MCF 10A (cell line): ENCODE measurements at places on chromosomes 2 and 18.

- peak; percentile 59 for DNase-seq
Observed at GRCh38 chr2:222613715-222614331, 42.1 kb downstream of the FARSB start.

DNA sequence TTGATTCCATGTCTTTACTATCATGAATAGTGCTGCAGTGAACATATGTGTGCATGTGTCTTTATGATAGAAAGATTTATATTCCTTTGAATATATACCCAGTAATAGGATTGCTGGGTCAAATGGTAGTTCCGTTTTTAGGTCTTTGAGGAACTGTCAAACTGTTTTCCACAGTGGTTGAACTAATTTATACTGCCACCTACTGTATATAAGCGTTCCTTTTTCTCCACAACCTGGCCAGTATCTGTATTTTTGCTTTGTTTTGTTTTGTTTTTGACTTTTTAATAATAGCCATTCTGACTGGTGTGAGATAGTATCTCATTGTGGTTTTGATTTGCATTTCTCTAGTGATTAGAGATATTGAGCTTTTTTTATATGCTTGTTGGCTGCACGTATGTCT lies 641.6 kb downstream of the SUCLG1 start:
- DNase-seq, result peak; percentile 33

DNA sequence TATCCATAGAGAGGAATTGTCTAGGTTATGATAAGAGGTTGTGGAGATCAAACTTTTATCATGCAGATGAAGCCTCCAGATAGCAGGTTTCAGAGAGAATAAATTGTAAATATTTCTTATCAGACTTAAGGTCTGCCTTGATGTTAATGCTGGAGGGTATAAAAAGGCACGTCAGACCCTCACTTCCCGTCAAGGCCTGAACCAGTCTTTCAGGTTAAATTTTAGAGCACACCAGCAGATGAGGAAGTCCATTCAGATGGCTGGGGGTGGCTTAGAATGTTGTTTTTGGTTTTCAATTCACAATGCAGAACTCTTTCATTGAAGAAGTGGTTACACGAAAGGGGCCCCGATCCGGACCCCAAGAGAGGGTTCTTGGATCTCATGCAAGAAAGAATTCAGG lies 144.4 kb upstream of the FBXO11 start:
- DNase-seq, result no peak

GRCh38 chr2:200966770-200967169 lies 3.3 kb upstream of the ORC2 start:
- peak; percentile 82 for DNase-seq

DNA sequence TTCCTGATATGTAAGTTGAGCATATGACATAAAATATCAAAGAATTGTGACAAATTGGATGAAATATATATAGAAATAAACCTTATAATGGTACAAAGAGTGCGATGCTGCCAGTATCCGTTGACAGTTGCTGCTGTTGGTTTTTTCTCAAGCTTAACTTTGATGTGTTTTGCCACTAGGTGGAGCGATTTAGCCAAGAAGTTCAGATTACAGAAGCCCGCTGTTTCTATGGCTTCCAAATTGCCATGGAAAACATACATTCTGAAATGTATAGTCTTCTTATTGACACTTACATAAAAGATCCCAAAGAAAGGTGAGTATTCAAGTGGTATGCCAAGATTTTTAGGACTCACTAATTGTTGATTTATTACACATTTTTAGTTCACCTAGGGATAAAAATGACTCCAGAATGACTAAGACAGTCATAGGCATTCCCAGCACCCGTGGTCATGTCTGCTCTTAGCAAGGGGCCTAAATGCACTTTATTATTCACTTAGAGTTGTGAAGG lies 2.1 kb downstream of the RRM2 start:
- peak; percentile 81 for DNase-seq

DNA sequence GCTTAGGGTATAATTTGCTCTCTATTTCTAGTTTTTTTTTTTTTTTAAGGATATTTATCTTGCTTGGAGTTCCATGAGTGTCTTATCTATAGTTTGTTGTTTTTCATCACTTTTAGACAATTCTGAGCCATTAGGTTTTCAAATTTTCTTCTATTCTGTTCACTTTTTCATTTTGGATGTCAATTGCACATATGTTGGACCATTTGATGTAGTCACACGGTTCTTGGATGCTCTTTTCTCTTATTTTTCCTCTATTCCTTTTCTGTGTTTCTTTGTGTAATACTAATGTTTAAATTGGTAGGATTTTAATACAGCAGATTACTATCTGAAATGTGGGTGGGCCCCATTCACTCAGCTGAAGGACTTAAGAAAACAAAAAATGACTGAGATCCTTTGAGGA lies 292.6 kb downstream of the CALCRL start:
- DNase-seq, result no peak

- DNase-seq, result no peak
Observed at GRCh38 chr2:43233218-43234212, 7.1 kb upstream of the ZFP36L2 start.

DNA sequence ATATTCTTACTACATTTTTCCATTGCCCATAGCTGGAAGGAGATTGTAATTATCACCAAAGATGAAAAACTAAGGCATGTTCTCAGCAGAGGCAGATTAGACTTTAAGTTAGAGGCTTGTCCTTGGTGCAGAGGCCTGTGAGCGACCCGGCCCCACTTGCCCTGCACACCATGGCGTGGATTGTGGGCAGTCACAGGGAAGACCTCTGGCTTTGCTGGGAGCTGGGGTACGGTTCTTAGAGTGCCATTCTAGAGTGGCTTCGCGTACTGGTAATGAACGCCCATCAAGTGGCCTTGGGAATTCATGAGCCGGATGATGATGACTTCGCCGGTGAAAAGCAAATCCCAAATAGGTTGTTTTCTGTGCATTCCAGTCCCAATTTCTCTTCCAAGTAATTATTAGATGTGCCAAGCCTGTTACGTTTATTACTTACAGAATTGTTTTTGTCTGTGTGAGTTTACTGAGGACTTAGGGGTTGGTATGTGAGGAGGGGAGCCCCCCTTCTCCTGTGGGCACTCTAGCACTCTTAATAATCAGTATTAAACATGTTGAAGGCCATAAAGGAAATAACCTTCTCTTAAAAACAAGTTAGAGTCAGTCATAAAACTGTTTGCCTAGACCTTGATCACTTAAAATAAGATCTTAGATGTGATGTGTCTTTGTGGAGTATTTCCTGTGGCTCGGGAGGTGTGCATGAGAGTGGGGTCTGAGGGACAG lies 90.6 kb downstream of the LDLRAD4 start:
- DNase-seq, result no peak

DNA sequence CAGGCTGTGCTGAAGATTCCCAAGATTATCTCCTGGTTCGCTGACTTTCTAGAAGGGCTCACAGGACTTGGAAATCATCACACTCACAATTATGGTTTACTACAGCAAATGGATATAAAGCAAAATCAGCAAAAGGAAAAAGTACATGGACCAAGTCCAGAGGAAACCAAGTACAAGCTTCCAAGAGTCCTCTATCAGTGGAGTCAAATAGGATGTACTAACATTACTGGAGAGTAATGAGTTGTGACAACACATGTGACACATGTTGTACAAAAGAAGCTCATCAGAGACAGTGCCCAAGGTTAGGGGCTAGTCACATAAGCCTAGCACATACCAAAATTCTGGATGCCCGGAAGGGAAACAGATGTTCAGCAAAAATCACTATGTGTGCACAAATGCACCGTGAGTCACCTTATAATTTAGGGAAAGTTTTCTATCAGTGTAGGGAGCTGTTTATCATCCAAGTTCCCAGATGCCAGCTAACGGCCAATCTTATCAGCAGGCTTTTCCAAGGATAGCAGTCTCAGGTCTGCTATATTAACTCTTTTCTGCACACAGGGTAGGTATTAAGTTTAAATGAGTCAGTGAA lies 9.5 kb downstream of the TMEM237 start:
- DNase-seq, result no peak

- DNase-seq, result no peak
Observed at GRCh38 chr2:67616749-67617148, 219.6 kb downstream of the ETAA1 start.

DNA sequence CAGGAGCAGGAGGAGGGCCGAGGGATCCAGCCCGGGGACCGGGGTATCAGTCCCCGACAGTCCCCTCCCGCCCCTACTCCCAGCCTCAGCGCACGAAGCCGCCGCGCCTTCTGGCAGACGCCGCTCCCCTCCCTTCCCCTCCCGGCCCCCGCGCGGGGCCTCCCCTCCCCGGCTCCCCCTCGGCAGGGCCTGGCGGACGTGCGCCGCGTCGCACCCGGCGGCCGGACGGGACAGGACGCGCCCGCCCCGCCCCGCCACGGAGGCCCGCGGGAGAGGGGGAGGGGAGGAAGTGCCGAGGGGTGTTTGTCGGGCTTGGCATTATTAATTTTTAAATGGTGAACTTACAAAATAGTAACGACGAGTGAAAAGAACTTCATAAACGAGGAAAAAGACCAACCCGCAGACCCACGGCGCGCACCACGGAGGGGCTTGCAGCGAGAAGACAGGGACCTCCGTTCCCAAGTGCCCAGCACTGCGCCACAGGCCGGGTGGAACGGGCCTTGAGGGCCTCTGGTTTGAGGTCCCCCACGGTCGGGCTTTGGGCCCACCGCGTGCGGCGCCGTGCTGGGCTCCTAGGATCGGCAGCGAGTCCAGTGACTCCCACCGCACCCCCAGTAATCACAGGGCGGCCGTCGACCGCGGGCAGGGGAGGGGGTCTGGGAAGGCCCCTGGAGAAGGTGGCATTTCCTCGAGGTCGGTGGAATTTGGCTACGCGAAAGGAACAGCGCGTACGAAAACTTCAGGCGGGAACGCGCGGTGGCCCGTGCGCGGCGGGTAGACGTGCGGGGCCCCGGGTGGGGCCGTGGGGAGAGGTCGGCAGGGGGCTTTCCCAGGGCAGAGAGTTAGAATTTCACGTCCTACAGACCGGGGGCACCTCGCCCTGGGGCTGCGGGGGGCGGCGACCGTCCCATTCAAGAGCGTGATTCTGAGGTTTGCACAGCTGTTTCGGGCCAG lies 954 bp upstream of the CTDSP1 start:
- peak; percentile 70 for DNase-seq

DNA sequence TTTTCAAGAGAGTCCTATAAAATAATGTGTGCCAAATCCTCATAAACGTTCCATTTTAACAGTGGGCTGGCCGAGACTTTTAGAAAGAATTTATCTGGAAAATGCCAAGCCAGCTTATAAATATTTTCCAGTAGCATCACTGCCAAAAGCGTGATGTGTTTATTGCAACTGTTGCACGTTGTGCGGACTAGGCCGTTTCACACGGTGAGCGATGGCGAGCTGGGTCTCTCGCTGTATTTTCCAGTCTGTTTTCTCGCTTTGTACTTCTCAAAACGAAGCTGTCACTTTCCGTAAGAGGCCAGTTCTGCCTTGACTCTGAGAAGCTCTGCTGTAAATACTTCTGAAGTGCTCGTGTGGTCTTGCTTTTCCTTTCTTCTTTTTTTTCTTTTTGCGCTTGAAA lies 65.0 kb upstream of the ZNF236 start:
- no peak for DNase-seq

DNA sequence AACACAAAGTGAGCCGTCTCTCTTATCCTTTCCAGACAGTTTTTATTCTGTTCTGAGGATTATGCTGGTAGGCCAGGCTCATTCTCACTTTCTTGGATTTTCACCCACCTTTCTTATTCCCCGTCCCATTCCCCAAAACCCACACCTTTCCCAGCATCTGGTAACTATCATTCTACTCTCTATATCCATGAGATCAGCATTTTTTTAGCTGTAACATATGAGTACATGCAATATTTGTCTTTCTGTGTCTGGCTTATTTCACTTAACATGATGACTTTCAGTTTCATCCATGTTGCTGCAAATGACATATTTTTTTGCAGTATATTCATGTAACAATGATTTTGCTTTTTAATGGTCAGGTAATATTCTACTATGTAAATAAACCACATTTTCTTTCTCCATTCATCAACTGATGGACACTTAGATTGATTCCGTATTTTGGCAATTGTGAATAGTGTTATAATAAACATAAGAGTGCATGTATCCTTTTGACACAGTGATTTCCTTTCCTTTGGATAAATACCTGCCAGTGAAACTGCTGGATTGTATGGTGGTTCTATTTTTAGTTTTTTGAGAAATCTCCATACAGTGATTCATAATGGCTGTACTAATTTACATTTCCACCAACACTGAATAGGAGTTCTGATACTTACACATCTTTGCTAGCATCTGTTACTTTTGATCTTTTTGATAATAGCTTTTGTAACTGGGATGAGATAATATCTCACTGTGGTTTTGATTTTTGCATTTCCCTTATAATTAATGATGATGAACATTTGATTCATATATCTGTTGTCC lies 289.3 kb downstream of the RPRM start:
- no peak for DNase-seq

DNA sequence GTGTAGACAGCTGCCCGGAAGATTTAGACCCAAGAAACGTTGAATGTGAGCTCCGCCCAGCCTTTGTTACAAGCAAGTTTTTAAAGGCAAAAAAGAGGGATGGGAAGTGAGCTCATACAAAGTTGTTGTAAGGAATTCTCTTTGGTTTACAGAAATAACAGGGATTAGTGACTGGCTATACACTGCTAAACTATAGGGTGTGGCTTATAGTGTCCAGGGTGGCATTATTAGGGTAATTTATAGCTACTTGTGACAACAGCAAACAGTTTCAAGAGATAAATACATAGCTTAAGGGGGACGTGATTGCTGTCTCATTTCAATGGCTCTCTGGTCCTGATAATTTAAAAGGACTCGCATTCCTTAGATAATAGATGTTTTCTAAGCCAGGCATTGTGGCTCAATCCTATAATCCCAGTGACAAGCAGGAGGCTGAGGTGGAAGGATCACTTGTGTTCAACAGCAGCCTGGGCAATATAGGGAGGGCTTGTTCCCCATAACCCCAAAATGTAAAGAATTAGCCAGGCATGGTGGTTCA lies 66.5 kb upstream of the TGIF1 start:
- no peak for DNase-seq

DNA sequence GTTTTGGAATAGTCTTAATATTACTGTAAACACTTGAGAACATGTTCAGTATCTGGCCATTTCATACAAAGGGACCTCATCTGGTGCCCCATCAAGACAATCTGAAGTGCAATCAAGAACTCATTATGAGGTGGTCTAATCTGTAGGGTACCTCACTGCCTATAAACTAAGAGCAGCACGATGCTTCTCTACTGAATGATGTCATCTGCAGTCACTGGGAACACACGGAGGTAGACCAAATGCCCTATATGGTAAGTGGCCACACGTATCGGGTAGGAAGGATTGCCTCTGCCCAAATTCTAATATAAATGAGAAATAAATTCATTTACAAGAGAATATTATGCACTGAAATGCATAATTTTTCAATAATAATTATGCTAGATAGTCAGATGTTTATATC lies 90.4 kb downstream of the SLC8A1 start:
- DNase-seq, result no peak

- no peak for DNase-seq
Observed at GRCh38 chr2:36246320-36246990, 109.1 kb upstream of the CRIM1 start.

DNA sequence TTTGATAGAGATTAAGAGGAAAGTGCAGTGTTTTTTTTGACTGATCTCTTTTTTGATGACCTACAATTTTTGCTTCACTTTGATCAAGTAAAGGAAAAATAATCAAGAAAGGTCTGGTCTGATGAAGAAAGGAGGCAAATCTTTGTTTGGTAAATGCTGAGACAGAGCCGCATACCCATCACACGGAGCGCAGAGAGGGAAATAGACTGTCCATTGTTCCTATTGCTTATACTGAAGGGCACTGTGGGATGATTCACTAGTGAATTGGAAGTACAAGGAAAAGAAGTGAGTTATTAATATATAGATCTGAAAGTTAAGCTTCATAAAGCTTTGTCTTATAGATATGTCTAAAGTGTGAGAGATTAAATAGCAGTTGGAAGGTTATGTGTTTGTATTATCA lies 455.1 kb downstream of the PLCL1 start:
- no peak for DNase-seq

- peak; percentile 60 for DNase-seq
Observed at GRCh38 chr18:36412778-36413177, 115.3 kb downstream of the FHOD3 start.
